ENCODE measurements at places on chromosomes 16 and 17.

DNA sequence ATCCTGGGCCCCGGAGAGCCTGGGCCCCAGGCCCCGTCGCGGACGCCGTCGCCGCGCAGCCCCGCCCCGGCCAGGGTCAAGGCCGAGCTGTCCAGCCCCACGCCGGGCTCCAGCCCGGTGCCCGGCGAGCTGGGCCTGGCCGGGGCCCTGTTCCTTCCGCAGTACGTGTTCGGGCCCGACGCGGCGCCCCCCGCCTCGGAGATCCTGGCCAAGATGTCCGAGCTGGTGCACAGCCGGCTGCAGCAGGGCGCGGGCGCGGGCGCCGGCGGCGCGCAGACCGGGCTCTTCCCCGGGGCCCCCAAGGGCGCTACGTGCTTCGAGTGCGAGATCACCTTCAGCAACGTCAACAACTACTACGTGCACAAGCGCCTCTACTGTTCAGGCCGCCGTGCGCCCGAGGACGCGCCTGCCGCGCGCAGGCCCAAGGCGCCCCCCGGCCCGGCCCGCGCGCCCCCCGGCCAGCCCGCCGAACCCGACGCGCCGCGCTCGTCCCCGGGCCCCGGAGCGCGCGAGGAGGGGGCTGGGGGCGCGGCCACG lies 36.8 kb upstream of the ZC3H18 start:
- DNase-seq = peak; percentile 55

GRCh38 chr16:48075398-48075797 lies 80.4 kb downstream of the ABCC12 start:
- DNase-seq = peak; percentile 50

- no peak for DNase-seq
Measured at GRCh38 chr16:79599837-79600637, 500 bp downstream of the MAF start.

DNA sequence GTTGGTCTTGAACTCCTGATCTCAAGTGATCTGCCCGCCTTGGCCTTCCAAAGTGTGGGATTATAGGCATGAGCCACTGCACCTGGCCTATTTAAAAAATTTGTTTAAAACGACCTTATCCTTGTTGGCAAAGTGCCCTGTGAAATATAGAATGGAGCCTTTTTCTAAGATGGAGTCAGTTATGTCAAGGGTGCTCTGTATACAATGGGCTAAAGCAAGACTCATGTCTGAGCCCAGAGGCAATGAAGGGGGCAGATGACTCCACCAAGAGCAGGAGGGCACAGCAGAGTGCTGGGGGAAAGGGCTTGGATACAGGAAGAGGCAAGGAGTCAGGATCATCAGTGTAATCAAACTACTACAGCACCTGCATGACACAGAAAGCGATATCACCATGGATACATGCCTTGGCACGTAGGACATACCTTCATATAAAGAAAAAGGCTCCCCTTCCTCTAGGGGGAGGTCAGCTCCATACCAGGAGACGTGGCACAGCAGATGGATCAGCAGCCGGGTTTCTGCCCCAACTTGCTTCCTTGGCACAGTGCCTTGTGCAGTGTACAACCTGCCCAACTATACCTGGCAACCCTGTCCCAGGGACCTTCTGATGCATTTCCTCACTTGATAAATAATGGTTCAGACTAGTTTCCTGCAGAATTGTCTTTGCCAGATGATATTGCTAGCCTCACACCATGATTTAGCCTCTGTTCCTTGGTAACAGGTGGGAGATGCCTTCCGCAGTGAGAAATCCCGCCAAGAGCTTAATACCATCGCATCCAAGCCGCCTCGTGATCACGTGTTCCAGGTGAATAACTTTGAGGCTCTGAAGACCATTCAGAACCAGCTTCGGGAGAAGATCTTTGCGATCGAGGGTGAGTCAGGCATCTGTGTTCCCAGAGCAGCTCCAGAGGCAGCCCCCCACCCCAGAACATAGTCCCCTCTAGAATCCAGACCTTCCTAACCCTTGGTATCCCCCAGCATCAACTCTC lies 15.3 kb downstream of the ITGAM start:
- no peak for DNase-seq

- DNase-seq = no peak
Measured at GRCh38 chr16:86061721-86062120, 162.8 kb downstream of the IRF8 start.

DNA sequence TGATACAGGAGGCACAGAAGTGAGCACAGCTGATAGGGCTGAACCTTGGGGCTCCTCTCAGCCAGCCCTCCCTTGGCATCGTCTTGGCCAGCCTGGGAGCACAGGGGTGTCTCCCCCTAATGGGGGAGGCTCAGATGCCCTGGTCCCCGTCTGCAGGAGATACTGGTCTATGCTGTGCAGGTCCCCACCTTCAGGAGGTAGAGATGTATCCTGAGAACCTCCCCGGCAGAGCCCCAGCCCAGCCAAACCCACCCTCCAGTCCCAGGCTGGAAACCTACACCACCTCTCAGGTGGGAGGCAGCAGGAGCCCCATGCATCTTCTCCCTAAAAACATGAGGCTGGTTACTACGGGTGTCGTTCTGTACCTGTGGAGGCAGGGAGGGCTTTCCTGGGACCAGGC lies 38.7 kb downstream of the ABCC6 start:
- no peak for DNase-seq

- peak; percentile 74 for DNase-seq
Measured at GRCh38 chr16:75342308-75342811, 90.9 kb upstream of the BCAR1 start.

- no peak for DNase-seq
Measured at GRCh38 chr16:55505333-55506015, 3.4 kb upstream of the LPCAT2 start.

GRCh38 chr16:2511128-2511800 lies 2.5 kb upstream of the ATP6V0C start:
- peak; percentile 43 for DNase-seq
